ENCODE measurements at places on chromosomes 6 and 20.

GRCh38 chr6:116511424-116512110 lies at the start of gene CALHM5:
Gene CALHM5, plus strand, starts transcription at chr6:116511639. Its CDS starts 58 bp downstream, at chr6:116511697.
- DNase-seq = no peak

DNA sequence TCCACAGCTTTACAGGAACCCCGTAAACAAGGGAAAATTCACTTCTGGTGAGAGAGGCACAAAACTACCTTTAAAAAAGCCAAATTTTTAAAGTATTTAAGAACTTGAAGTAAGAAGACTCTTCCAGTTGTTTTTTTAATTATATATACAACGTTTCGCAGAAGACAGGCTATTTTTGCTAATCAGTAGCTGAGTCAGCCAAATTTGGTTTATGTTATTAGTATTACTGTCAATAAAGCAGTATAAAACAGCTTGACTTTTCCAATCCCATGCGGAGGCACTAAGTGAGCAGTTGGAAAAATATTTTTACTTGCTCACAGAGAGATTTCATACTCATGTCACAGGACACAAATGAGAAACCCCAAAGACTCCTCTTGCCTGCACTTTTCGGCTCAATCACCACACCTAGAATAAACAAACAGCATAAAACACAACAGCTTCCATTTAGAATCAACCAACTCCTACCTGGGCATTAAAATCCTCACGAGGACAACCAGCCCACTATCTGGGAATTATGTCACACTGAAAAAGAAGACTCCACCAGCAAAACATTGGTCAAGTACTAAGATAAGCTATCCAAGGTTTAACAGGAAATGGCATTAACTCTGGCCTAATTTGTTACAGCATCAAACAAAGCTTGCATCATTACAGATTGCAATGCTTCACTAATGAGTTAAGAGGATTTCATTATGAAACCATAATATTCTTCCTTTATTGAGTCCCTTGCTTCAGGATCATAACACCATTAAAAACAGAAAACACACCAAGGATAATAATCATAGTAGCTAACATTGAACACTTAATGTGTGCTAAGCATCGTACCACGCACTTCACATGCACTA lies 26.3 kb downstream of the ELOVL5 start:
- DNase-seq = no peak

DNA sequence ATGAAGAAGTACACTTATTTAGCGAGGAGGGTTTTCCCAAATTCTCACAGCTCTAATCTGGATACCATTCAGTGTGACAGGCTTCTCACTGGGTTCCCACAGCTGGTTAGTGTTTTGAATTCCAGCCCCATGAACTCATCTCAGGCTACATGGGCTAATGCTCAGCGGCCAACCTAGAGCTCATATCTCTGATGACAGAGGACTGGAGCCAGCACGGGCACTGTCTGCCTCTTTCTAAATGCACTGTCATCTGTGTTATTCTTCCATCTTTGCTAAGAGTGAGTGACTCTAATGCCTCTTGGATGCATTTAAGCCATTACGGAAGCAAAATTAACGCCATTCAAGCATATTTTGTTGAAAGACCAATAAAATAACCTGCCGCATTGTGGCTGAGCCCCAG lies 308.9 kb upstream of the JAG1 start:
- no peak for DNase-seq

DNA sequence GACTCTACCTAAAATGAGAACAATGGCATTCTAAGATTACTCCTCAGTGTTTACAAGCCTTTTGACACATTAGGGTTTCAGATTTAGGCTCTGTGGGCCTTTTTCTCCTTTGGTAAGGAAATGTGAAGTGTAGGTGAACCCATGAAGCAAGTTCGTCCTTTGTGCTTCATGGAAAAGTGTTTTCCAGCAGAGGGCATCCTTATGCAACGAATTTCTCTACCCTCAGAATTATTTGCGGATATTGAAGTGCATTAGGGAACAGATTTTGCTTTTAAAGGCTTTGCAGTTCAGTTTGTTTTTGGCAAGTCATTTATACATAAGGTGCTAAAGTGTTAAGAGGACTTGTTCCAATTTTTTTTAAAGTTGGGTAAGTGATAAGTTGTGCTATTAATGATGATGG lies 55.7 kb upstream of the FERMT1 start:
- DNase-seq = no peak

- no peak for DNase-seq
Observed at GRCh38 chr6:37257320-37257633, 295 bp upstream of the TBC1D22B start.

DNA sequence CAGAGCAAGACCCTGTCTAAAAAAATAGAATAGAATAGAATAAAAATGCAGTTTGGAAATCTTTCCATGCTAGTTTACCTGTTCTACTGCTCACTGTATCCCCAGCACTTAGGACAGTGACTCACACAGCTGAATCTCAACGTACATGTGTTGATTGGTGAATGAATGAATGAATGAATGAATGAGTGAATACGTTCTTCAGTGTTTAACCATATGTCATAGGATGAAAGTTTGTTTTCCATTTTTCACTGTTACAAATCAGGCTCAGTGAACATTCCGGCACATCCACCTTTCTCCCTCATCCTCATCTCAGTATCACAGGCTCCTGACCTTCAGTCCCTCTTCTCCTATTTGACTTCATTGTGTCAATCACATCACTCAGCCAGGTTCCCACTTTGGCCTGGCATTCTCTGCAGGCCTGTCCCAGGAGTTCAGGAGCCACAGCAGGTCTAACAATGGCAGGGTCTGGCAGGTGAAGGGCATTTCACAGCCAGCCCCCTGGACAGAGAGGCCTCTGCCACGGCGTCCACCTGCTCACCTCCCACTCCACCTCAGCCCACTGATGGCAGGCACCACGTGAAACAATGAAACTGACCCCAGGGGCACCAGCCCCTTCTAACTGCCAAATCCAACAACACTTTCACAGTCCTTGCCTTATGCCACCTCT lies 7.9 kb downstream of the ZC3H12D start:
- DNase-seq = no peak

DNA sequence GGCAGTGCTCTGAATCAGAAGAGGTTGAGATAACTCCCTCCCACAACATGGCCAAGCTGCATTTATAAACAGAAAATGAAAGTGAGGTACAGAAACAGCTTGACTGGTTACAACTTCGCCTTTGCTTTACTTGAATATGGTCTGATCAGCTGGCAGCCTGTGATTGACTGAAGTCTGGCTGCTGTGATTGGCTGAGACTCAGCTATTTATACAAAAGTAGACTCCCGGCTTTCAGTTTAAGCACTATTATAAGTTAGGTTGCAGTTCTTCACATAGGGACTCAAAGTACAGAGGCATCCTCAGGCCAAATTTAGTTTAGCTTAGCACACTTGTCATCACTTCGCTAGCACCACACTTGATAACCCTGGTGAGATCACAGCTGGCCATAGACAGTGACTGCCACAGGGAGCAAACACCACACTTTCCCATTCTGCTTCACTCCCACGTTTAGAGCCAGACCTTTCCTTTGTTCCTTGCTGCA lies 362.6 kb downstream of the EPM2A start:
- DNase-seq = peak; percentile 20

DNA sequence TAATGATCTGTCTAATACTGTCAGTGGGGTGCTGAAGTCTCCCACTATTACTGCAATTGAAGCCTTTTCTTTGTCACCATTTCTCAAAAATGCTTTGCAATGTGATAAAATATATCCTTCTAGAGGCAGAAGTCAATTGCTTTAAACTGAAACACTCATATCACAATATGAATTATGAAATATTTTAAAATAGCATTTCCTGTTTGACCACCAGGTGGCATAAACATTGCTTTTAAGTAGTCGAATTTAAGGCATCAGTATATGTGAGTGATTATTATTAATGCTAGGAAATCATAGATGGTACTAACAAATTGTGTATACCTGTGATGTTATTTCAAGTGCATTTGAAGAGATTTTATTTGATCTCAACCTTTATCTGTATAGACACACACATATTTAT lies 87.5 kb downstream of the MEI4 start:
- DNase-seq = no peak

DNA sequence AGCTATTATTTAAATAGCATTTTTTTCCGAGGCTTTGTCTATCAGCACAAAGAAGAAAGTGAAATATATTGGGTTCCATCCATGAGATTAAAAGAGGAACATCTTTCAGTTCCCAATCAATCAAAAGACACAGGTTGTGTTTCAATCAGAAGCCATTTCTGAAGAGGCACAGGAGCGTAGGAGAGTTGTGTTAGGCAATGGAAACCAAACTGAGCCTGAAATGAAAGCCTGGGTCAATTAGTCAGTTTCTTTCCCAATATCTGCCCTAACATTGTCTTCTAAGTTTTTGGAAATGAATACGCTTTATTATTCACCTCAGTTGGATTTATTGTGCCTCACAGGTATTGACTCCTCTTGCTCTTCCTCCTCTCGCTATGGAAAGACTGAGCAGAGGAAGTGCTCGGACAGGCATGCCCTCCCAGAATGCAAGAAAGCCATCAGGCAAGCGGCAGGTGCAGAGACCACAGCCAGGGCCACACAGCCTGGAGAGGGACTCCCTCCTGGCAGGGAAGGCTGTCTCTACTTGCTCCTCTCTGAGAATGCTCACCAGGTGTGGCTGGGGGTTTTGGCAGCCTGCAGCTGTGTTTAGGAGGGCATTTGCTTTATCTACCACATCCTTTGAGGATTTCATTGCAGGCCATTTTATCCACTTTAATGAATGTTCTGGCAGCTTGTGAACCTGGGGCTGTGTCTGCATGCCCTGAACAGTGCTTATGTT lies 100.8 kb upstream of the NEDD9 start:
- DNase-seq = peak; percentile 43

DNA sequence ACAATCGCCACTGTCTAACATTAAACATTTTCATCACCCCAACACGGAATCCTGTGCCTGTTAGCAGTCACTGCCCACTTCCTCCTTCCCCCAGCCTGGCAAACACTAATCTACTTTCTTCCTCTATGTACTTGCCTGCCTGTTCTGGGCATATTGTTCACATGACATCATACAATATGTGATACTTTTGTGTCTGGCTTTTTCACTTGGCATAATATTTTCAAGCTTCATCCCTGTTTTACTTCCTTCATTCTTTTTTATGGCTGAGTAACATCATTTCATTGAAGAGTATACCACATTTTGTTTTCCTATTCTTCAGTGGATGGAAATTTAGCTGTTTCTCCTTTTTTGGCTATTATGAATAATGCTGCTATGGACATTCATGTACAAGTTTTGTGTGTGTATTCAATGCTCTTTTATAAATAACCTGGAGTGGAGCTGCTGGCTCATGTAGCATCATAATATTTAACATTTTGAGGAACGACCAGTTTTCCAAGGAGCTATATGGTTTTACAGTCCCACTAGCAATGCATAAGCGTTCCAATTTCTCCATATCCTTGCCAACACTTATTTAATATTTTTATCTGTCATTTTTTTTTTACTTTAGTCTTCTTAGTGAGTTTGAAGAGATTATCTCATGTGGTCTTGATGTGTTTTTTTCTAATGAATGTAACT lies 360.1 kb downstream of the HDGFL1 start:
- DNase-seq = no peak

DNA sequence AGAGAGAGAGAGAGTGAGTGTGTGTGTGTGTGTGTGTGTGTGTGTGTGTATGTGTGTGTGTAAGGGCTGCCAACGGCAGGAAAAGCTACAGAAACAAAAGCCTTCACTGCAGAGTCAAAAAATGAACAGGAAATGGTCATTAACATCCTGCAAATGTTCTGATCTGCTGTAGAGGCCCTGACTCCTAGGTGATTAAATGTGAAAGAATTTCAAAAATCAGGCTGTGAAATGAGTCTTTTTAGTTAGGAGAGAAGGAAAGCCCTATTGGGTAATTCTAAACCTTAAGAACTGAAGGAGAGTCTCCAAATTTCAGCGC lies 166.5 kb upstream of the MYLIP start:
- DNase-seq = peak; percentile 26

- DNase-seq = peak; percentile 73
Observed at GRCh38 chr6:11712760-11713159, 65.8 kb downstream of the ADTRP start.

GRCh38 chr20:63610581-63611435 lies 16.1 kb downstream of the GMEB2 start:
- no peak for DNase-seq

- peak; percentile 16 for DNase-seq
Observed at GRCh38 chr20:1876217-1876921, 18.8 kb upstream of the SIRPA start.

GRCh38 chr20:42742926-42743325 lies 446.8 kb downstream of the PTPRT start:
- DNase-seq = no peak

GRCh38 chr20:31476643-31477215 lies 1.6 kb downstream of the REM1 start:
- no peak for DNase-seq

GRCh38 chr20:34970846-34971560 lies 15.3 kb downstream of the MYH7B start:
- DNase-seq = no peak

- DNase-seq = no peak
Observed at GRCh38 chr20:48349656-48350055, 478.1 kb downstream of the PREX1 start.

DNA sequence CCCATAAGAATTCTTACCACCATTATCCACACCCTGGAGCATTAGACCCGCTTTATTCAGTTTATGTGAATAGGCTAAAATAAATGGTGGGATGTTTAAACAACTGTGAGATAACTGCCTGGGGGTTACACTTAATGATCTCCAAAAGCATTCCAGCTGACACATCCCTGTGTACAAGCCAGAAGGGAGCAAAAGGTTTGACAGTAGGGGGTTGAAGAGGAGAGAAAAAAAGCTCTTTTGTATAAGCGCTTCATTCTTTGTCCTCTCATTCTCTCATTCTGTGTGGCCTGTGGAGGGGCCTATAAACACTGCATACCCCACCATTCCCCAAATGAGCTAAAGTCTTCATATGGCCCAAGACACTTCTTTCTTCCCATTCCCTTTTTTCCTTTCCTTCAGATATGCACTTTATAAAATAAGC lies 30.8 kb upstream of the COL21A1 start:
- DNase-seq = no peak

DNA sequence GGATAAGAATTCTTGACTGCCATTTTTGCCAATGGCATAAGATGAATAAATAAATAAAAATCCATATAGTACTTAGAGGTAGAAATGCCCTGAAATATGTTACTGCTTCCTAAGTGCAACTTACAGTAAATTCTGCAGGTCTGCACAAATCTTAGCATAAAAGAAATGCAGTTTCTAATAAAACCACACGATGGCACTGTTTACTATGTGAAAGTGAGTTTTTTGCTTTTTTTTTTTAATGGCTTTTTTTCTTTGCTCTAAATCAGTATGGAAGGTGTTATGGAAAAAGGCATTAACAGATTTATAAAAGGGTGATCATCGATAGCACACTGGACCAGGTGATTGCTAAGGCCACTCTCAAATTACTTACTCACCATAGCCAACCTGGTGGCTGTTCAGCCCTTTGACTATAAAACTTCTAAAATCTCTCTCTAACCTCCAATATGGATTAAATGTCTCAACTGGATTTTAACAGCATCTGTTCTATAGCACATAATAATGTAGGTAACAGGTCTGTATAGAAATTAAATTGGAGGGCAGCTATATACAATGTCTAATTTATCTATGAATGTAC lies 45.8 kb downstream of the AHI1 start:
- DNase-seq = no peak
